ENCODE measurements at places on chromosomes 3 and 15.

DNA sequence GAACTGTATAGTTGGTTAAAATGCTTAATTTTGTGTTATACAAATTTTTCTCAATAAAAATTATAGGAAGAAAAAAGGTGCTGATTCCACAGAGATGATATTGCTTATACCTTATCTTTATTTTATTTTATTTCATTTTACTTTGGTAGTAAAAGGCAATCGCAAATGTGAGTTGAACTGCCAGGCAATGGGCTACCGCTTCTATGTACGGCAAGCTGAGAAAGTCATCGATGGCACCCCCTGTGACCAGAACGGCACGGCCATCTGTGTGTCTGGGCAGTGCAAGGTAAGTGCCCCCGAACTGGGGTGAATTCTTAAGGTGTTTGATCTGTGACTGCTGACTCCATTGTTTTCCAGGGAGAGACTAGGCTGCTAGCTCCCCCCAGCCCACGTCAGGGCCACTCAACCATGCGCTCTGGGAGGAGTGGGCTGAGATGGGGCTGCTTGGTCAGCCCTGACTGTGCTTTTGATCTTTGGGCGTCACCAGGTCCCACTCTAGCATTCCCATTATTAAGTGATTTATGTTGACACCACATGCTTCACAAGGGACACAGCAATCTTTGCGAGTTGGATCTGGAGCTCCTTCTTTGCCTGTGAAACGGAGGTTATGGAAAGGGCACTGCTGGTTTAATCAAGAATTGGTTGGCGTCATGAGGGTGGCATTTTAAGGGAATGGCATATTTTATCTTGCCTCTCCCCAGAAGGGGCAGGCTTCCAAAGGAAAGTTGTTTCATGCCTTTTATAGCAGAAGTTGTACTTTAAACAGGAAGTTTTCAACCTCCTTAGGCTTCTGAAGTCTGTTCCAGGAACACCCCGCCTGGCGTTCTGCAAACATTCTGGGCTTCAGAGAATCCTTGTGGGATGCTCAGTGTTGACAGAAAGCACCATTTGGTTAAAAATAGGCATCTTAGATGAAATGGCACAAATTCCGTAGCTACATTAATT is 296.5 kb downstream of the THSD4 start:
- no peak for DNase-seq

DNA sequence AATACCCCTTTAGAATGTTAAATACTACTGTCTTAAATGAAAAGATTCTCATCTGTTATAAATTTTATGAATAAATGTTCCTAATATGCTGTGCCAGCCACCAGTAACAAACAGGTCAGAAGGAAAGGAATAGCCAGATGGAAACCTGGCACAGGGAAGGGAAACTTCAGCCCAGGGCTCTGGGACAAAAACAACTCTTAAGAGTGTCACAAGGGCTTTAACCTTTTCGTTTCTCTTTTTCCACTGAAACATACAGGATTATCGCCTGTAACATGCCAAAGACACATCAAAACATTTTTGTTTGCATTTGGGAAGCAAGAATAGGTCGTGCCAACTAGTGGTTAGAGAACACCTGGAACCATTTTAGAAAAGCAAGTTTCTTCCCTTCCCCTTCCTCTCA is 109.0 kb upstream of the NEDD4 start:
- no peak for DNase-seq

GRCh38 chr3:98732286-98733052 is 30.7 kb upstream of the ST3GAL6 start:
- no peak for DNase-seq

DNA sequence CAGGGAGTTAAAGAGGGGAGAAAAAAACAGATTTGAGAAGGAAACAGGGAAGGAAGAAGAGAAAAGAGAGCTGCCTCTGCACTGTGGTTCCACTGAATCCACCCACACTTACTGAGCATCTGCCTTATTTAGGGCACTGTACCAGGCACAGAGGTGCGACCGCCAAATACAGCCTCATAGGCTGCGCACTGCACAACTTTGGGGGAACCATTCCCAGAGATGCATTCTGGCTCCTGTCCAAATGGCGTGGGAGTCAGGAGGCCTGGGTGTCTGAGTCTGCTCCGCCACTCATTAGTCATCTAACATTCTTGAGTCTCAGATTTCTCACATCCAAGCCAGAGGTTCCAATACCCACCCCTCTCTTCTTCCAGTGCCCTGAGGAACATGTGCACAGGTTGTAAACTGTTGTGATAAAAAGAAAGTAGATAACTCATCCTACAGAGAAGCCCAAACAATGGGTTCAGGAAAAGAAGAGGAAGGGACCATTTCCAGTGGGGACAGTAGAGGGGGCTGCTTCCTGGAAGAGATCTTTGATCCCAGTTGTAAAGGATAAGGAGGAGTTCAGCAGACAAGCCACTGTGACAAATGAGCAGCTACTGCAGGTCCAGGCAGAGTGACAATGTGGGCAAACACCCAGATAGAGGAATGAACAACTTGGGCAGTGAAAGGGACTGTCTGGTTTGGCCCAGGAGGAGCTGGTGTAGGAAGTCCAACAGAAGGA is 254.6 kb downstream of the UACA start:
- DNase-seq, result peak; percentile 33
